ENCODE measurements at places on chromosomes 7 and 10.

DNA sequence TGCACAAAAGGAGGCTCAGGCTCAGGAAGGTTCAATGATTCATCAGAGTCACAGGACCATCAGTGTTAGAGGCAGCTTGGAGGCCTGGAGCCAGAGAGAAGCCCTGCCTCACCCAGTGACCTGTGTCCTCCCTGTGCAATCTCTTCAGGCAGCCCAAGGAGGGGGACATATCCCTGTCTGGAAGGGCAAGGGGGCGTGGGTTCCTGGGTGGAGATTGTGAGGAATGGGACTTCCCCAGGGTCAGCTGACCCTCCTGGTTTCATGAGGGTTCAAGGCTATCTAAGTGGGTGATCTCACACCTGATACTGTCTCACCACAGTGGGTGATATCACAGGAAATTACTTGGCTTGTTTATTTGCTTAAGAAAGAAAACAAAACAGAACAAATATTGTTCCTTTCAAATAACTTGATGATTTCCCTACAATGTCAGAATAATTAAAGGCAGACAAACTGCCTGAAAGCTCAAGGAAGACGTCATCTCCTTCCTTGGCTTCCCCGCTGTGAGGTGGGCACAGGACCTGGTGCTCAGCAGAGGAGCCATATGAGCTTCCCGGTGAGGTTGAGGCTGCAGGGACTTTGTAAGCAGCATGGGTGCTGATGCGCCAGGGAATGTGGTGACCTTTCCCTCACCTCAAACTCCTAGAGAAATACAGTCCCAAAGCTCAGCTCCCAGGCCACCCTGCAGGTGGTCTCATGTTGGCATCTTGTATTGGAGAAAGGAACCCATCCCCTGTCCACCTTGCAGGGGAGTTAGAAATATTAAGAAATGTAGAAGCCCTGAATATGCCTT, 763.2 kb downstream of the GRID1 start:
- DNase-seq: no peak

GRCh38 chr10:23174074-23174976, 17.8 kb upstream of the PTF1A start:
- DNase-seq: no peak

GRCh38 chr10:110629680-110630191, 14.4 kb upstream of the RBM20 start:
- DNase-seq: peak; percentile 63

DNA sequence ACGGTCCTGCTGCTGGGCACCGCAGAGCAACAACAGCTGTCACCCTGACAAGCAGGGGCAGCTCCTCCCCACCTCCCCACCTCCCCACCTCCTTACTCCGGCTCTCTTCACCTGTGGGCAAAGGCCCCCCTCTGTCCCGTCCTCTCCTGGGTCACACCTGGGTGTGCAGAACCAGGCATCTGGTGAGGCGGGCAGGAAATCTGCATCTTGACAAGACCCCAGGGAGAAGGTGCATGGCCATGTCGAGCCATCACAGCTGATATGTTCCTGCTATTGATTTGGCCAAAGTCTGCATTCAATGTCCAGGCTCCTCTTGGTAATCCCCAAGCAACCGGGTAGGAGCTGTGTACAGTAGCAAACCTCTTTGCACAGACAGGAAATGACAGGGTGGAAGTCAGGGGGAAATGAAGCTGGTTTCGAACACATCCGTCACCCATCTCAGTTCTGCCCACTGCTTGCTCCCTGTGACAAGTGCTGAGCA, 554.2 kb downstream of the DNAJB6 start:
- no peak for DNase-seq

DNA sequence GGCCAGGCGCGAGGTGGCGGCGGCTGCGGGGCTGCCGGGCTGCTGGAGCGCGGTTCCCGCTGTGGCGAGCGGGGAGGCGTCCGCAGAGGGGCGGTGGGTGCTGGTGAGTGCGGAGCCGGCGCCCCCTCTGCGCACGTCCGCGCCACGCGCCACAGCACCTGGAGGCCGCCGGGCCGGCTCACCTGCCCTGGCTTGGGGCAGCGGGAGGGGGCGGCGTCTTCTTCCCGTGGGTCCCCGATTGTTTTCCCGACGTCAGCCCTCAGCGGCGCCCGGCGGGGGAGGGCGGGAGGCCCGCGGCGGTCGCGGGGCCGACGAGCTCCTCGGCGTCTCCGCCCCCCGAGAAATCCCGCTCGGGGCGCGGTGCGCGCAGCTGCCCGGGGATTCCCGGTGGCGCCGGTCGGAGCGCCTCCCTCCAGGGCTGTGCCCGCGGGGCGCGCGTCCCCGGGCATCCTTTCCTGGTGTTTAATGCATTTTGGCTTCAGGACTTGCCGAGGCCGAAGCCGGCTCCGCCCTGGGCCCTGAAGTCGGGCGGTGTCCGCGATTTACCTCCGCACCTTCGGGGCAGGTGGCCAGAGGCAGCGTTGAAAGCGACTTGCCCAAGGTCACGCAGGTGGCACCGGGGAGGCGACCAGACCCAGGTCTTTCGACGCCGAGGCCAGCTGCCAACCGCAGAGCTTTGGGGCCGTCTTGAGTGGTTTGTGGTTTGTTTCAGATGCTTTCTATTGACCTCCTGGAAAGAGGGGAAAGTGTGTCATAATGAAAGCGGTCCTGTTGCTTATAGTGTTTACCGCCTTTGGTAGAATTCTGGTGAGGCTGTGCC, 561 bp downstream of the PLEKHA1 start:
- no peak for DNase-seq

GRCh38 chr10:59258890-59259289, 82.4 kb downstream of the PHYHIPL start:
- no peak for DNase-seq

DNA sequence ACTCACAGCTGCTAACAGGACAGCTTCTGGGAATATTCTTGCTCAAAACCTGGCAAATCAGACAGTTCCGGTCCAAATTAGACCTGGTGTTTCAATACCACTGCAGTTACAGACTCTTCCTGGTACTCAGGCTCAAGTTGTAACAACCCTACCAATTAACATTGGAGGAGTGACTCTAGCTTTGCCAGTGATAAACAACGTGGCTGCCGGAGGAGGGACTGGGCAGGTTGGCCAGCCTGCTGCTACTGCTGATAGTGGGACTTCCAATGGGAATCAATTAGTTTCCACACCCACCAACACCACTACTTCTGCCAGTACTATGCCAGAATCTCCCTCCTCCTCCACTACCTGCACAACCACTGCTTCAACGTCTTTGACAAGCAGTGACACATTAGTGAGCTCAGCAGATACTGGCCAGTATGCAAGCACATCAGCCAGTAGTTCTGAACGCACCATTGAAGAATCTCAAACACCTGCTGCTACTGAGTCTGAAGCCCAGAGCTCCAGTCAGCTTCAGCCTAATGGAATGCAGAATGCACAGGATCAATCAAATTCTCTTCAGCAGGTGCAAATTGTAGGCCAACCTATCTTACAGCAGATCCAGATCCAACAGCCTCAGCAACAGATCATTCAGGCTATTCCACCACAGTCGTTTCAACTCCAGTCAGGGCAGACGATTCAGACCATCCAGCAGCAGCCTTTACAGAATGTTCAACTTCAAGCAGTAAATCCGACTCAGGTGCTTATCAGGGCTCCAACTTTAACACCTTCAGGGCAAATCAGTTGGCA, 2.1 kb downstream of the SP4 start:
- no peak for DNase-seq

- DNase-seq: no peak
Observed at GRCh38 chr7:149524394-149524793, 26.8 kb upstream of the ZNF746 start.

- DNase-seq: no peak
Observed at GRCh38 chr7:135792363-135792668, 43.7 kb upstream of the FAM180A start.

GRCh38 chr7:154869436-154869835, 133.5 kb downstream of the PAXIP1 start:
- DNase-seq: no peak

DNA sequence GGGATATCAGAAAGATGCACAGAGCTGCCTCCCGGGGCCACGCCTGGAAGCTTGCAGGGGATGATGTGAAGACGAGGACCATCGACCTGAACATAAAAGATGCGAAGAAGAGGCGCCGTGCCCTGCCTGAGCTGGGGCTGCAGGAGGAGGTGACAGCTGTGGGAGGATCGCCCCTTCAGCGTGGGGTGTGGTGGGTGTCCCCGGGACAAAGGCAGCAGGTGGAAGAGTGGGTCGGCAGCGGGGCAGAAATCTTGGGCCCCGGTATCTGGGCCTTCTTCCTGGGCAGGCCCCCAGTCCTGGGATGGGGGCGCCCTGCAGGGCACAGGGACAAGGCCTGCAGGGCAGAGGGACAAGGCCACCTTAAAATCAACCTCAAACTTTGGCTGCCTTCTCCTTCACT, 134.9 kb downstream of the OR13A1 start:
- no peak for DNase-seq

GRCh38 chr10:131881104-131881880, 19.5 kb upstream of the PPP2R2D start:
- no peak for DNase-seq

DNA sequence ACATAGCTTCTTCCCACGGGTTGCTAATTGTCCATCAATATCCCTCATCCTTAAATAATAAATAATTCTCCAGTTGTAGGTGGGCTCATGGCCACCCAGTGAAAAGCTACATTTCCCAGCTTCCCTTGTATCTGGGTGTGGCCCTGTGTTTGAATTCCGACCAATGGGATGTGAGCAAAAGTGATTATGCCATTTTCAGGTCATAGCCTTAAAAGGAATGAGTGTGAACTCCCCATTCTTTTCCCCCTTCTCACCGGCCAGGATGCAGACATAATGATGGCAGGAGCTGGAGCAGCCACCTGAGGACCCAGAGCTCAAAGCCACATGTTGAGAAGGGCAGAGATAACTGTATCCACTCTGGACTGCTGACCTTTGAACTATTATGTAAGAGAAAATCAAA, 30.3 kb upstream of the CALU start:
- DNase-seq: no peak

- DNase-seq: no peak
Observed at GRCh38 chr7:76356823-76357222, 2.0 kb downstream of the YWHAG start.

DNA sequence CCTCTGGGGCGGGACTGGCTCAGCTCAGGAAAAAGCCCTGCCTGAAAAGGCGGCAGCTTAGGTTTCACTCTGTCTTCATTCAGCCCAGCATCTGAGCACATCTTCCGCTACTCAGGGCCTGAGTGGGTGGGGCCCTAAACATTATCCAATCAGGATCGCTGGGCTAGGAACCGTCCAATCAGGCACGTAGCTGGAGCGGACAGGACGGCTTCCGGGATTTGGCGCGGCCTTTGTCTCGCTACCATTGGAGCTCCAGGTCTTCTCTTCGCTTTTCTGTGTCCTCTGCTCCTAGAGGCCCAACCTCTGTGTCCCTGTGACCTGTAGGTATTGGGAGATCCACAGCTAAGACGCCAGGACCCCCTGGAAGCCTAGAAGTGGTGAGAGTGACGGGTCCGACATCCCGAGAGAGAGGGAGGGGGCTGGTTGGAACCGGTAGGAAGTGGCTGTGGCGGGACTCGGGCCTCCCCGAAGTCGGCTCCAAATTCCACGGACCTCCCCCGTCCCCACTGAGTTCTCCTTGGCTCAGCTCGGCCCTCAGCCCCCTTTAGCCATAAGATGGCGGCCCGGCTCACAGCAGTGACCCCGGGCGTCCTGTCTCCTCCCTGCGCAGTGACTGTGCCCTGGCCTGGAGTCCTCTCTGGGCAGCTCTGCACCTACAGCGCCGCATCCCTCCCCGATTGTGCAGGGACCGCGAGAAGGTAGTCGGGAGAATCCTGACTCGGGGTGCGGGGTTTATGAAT, 99.1 kb downstream of the ZNF680 start:
- DNase-seq: peak; percentile 90

DNA sequence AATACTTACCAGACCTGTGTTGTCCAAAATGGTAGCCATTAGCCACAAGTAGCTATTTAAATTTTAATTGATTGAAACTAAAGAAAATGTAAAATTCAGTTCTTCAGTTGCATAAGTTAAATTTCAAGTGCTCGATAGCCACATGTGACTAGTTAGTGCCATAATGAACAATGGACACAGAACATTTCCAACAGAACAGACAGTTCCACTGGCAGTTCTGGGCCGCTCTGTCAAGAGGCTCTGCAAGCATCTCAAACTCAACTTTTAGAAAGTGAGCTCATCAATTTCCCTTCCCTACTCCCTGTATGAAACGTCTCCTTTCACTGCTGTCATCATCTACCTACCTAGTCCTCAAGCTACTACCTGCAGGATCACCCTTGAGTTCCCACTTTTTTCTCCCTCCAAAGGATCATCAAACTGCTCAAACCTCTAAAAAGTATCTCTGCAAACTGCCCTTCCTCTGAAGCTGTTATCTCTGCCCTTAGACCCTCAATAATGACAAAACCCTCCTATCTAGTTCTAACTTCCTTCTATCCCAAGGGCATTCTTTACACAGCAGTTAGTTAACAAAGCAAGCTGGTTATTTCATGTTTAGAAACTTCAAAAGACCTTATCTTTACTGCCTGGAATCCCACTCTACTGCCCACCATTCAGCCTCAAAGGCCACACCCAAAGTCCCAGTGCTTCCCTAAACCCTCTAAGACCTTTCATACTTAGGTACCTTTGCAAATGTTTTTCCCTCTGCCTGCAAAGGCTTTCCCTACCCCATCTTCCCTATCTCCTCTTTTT, 20.6 kb downstream of the SHTN1 start:
- DNase-seq: no peak

DNA sequence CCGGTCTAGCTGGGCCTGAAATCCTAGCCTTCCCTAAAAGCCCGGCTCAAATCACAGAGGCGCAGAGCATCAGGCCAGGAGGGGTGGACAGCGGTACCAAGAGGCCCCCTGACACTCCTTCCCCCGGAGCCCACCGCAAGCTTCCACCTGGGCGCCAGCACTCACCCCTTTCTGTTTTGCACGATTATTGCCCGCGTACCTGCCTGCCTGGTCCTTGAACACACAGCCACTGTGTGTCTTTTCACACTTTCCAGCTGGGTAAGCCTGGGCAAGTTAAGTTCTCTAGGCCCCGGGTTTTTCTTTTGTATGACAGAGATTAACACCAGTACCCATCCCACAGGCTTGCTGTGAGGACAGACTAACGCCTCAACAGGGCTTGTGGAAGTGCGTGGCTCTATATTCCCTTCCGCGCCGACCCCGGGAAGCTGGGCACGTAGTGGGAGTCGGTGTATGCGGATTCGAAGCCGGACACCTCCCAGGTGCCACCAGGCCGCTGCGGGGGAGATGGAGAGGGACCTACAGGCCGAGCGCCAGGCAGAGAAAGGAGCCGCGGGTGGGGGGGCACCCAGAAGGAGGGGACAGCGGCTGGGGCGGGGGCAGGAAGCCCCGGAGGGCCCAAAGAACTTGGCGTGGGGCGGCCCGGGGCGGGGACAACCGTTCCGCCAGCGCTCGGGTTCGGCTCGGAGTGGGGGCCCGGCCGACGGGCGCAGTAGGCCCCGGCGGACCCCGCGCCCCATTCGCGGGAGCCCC, 792 bp downstream of the ZNF746 start:
- DNase-seq: no peak

- DNase-seq: no peak
Observed at GRCh38 chr10:29270883-29271282, 18.0 kb upstream of the LYZL1 start.
